ENCODE measurements at places on chromosomes 6 and 20.

GRCh38 chr20:31473331-31474096 is 1.4 kb downstream of the DEFB124 start:
- DNase-seq = no peak

- DNase-seq = no peak
These were observed 24.6 kb upstream of the BMP7 start for GRCh38 chr20:57291003-57291402.

DNA sequence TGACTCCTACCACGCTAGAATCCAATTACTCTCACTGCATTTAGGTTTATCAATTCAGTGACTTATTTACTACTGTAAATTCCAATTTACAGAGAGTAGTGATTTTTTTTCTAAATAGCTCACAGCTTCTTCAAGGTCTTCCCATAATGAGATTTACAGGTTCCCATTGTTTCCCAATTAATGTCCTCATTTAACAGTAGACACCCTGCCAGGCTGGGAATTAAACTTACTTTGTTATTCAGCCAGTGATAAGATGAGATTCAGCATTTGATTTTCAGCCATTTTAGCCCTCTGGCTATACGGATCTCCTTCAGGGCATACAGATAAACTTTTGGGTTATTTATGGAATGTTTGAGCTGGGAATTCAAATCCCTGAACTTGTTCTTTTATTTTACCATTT is 582.9 kb upstream of the EYS start:
- DNase-seq = no peak

DNA sequence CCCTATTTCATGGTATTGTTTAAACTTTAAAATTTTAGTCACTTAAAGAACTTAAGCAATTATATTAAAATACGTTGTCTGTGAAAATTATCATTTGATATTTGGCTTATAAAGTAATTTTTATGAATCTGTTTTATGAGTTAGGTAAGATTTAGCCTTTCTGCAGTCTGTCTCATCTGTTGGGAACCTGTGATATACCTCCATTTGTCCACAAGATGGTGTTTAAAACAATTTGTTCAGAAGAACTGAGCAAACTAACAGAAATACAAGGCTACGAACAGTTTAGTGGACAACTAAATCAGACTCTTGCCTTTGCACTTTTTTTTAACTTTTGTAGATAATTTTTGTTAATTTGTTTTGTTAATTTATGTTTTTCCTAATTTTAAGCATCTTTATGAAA is 92.4 kb downstream of the COL9A1 start:
- no peak for DNase-seq

DNA sequence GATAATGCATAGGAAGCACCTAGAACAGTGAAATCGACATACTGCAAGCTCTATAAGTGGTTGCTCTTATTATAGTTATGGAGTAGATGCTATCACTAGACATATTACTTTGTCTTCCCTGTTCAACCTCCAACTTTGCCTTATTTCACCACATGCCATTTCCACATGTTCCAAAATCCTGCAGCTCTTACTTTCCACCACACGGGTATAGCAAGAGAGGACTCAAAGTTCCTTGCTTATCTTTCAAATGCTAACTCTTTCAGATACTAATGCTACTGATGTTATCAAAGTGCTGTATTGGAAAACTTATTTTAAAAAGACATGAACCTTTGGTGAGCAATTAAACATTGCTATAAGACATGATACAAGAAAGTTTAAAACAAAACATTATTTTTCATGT is 1130.1 kb downstream of the HACE1 start:
- DNase-seq = no peak

DNA sequence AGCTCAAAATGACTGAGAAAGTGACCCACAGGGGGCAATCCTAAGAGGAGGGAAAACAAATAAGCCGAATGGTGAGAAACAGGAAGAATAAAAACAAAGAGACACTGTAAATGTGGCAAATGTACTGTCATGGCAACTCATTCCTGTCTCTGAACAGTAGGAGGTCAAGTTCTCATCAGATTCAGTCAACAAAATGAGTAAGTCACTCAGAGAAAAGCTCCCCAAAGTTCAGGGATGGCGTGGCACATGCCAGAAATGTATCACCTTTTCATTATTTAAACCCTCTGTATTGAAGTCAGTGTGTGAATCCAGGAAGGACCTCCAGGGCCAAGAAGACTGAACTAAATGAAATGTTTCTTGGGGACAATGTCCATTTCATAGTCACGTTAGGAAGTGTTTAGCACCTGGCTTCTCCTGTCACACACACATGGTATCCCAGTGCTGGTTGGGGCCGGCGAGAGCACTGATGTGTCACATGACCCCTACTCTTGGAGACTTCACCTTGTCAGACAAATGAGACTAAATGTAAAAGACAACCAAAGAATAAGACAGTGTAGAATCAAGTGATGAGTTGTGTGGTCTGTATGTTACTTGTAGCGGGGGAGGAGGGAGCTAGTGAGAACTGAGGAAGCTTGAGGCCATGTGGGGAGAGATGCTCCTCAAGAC is 20.7 kb downstream of the CNR1 start:
- no peak for DNase-seq

- no peak for DNase-seq
These were observed 18.1 kb downstream of the FAM184A start for GRCh38 chr6:119060255-119060907.

- no peak for DNase-seq
These were observed 286.7 kb upstream of the CDYL start for GRCh38 chr6:4489538-4489937.

DNA sequence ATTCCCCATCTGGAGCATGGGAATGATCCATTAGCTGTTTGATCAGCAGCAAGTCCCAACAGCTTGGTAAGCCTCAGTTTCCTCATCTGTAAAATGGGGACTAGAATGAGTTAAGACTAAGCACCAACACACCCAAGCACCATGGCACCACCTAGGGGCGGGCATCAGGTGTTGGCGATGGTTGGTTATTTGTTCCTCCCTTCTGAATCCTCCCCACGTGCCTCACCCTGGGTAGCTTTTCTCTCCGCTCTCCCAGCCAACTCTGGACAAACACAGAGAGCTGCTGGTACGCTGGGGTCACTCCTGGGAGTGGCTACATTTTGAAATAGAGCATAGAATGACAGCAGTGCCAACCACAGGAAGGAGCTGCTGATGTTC is 13.3 kb upstream of the ITPR3 start:
- DNase-seq = no peak

DNA sequence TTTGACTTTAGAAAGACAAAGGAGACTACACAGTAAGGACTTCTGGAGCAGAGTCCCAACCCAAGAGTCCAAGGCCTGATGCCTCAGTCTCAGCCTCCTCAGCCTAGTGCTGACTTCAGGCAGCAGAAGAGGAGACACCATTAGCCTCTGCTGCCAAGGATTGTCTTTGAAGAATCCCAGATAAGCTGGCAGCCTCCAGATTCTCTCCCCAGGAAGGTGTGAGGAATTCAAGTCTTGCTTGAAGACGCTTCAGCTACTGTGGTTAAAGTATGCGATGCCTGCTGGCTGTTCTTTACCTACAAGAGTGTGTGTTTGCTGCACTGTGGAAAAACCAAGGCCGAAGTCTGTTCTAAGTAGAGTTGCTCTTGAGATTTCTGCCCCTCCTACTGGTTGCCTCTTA is 215.9 kb upstream of the TCF21 start:
- DNase-seq = no peak

- no peak for DNase-seq
These were observed 744.9 kb upstream of the MMS22L start for GRCh38 chr6:98027898-98028297.

DNA sequence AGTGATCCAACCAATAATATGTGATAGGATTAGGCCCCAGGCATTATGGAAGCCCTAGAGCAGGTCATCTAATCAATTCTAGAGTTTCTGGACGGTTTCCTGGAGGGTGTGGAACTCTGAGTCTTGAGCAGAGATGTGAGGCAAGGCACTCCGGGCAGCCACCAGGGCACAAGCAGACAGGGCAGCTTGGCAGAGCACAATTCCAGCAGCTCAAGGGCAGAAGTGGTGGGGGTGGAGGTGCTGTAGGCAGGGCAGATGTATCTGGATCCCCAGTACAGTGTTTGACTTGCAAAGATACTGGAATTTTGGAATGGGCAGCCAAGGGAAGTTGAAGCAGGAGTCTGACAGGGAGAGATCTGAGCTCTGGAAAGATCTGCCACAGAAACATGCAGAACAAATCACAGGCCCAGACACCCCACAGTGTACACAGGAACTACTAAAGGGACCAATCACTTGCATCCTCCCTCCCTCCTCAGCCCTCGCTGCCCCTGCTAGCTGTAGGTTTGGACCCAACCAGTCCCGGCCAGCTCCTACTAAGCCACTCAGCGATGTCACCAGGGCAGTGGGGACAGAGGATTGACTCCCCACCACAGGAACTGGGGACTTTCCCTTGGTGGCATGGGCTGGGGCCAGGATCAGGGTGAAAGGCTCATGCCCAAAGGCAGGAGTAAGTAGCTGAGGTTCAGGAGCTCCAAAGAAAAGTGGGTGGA is 47.0 kb downstream of the TFEB start:
- DNase-seq = no peak

DNA sequence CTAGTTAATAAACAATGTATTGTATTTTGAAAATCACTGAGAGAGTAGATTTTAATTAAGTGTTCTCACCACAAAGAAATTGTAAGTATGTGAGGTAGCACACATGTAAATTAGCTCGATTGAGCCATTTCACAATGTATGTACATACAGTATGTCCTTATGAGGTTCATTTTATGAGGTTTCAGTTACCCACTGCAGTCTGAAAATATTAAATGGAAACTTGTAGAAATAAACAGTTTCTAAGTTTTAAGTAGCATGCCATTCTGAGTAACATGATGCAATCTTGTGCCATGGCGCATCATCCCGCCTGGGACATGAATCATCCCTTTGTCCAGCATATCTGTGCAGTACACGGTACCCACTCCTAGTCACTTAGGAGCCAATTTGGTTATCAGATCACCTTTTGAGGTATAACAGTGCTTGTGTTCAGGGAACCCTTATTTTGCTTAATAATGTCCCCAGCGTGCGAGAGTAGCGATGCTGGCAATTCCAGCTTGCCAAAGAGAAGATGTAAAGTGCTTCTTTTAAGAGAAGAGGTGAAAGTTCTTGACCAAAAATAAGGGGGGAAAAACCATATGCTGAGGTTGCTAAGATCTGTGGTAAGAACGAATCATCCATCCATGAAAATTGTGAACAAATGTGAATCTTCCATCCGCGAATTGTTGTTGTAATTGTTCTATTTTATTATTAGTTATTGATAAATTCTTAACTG is 64.7 kb downstream of the KCNS1 start:
- DNase-seq = peak; percentile 41

DNA sequence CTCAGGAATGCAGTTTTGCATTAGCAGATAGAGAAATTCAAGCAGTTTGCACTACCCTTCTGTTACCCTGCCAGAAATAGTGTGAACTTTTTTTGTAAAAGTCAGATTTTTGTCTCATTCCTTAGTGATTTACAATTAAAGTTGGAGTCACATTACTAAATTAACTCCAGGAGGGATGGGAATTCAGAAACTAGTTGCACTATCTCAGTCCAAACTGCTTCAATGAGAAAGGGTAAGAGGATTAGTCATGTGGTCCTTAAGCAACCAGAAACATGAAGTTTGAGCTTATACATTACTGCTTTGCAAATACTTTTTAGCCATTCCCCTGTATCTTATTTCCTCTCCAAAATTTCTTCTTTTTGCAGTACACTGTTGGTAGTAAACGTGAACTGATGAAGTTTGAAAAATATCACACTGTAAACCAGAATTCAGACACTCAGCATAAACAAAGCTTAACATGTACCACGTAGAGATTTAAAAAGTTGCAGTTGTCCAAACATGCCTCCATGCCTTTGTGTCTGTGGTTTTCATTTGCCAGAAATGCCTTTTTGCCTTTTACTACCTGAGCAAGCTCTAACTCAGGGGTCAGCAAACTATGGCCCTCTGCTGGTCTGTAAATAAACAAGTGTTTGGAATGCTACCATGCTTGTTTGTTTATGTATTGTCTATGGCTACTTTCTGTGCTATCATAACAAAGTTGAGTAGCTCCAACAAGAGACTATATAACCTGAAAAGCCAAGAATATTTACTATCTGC is 49.7 kb downstream of the TP53INP2 start:
- DNase-seq = no peak

DNA sequence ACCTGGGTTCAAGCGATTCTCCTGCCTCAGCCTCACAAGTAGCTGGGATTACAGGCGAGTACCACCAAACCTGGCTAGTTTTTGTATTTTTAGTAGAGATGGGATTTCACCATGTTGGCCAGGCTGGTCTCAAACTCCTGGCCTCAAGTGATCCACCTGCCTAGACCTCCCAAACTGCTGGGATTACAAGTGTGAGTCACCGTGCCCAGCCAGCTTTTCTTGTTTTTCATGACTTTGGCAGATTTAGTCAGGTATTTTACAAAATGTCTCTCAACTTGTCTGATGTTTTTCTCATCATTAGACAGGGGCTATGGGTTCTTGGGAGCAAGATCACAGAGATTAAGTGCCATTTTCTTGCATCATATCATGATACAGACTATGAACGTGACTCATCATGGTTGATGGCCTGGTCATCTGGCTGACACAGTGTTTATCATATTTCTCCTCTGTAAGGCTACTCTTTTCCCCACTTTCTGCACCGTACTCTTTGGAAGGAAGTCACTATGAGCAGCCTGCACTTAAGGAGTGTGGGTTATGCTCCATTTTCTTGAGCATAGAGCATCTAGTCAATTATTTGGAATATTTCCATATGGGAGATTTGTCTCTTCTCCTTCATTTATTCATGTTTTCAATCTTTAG is 67.8 kb downstream of the RNF182 start:
- DNase-seq = no peak

GRCh38 chr6:111980971-111981840 is 72.7 kb upstream of the CCN6 start:
- DNase-seq = no peak

DNA sequence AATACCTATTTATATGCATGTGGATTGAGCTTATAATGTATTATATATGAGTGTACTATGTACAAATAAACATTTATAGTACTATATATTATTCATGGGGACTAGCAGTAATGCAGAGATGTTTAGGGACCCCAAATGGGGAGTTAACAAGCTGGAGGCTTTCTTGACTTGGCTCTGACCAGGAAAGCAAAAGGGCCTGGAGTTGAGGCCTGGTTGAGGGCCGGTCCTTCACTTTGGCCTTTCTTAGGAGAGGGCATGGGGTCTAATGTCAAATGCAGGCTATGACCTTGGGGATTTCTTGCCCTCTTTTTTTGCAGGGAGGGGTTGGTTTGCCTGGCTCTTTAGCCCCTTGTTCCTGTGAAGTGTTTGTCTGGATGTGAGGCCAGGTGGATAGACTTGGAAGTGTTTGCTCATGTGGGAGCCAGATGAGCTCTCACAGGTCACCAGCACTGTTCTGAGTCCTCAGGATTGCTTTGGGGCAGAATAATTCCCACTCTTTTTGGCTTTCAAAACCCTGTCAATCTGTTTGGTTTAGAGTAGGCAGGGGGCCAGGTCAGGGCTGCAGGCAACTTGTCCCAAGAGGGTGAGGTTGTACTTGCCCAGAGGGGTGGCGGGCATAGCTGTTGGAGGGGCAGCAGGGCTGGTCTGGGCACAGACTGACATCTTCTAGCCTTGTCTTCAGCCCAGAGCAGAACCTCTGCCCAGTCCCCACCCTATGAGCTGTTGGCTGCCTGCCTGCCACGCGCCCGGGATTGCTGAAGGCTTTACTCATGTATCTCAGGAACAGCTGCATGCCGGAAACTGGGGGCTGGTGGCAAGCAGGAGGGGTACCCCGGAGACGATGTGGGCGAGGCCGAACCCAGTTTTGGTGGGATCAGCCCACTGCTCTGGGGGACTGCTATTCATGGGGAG is 14.6 kb downstream of the TJAP1 start:
- DNase-seq = no peak

GRCh38 chr20:9838035-9838377 is 870 bp downstream of the PAK5 start:
- no peak for DNase-seq

All from stimulated activated CD4-positive, alpha-beta T cell treated with anti-CD3 and anti-CD28 coated beads, TNF-alpha, amount 100 ng/mL, for 4 hours (primary cell).